Activated CD4-positive, alpha-beta T cell treated with anti-CD3 and anti-CD28 coated beads, Interleukin-2, Interleukin-4, amounts not matched to agents 100 ng/mL and 50 ng/mL, durations not matched to agents 16 hours and 8 hours (primary cell): ENCODE measurements at places on chromosomes 6 and 20.

GRCh38 chr20:13202565-13202964, 18.5 kb upstream of the ISM1 start:
- no peak for DNase-seq

DNA sequence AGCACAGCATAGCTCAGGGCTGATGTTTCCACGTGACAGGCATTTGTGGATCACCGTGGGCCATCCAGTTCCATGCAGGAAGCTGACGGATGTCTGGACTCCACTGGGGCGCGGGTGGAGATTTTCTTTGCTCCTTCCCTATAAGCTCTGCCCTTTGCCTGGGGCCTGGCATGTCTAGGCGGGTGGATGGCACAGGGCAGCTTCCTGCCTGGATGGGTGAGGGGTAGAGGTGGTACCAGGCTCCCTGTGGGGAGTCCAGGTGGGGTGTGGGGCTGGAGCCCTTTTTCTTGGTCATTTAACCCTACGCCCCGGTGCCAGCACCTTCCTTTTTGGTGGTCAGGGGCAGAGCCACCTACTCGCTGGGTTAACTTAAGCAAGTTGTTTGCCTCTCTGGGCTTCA, 10.4 kb downstream of the FAM110A start:
- DNase-seq, result no peak

DNA sequence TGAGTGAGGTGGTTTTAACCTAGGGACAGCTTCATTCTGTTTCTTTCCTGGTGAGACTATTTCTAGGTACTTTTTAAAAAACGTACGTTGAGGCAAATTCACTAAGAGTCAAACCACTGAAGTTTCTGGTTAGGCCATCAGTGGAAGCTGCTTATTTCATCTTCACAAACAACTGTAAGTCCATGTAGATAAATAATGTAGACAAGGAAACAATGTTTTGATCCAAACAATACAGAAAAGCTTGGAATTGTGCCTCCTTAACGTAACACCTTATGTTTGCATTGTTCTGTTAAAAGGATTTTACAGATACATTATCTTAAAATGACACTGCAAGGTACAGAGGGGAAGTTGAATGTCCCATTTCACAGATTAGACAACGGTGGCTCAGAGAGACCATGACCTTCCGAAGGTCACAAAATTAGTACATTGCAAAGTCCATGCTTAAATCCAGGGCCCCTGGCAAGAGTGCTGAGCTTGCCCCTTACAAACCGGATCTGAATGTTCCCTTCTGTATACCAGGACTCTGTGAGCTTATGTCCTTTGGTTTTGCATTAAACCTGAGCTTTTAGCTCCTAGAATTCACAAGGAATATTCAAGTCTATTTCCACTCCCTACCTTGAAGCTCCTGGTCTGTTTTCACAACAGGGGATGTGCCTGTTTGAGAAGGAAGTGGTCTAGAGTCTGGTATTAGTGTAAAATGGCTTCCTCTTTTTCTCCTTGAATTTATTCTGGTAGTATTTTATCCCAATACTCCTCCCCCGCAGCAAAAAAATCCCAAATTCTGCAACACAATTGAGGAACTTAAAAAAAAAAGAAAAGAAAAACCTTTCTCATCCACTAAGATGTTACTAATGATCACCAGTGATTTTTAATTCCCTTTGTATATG, 28.9 kb upstream of the ZNF217 start:
- no peak for DNase-seq

GRCh38 chr20:20229595-20229994, 138.3 kb upstream of the INSM1 start:
- DNase-seq, result no peak

DNA sequence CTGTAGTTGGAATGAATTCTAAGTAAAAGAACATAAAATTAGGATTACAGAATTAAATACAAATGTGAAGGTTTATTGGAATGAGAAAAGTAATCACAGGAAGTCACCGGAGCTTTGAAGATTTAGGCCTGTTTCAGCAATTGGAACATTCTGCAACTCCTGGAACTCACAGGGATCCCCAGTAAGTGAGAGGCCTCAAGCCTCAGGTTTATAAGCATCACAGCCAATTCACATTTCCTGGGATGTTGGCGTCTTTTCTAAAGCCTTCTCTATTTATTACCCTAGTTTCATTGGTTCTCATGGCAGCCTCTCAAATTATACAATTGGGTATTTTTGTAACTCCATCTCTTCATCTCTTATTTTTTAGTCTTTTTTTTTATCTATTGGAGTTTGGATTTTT, 90.4 kb upstream of the HIVEP1 start:
- DNase-seq, result no peak

- no peak for DNase-seq
Observed at GRCh38 chr6:17959302-17959701, 28.1 kb downstream of the KIF13A start.

DNA sequence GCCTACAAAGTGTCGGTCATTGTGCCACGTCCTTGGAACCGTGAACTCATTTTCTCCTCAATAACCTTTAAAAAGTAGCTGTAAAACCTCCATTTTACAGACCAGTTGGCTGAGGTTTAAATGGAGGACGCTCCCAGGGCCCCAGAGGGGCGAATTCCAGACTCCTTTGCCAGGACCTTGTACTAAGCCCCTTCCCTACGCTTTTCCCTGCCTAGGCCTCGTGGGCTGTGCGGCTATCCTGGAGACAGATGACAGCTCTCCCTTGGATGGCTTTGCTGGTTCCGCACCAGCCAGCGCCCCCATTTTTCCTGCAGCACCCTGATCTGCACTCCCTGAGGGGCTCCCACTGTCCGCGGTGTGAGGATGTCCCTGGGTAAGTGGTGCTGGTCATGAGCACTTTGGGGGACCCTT, 12.1 kb upstream of the SNHG17 start:
- no peak for DNase-seq

DNA sequence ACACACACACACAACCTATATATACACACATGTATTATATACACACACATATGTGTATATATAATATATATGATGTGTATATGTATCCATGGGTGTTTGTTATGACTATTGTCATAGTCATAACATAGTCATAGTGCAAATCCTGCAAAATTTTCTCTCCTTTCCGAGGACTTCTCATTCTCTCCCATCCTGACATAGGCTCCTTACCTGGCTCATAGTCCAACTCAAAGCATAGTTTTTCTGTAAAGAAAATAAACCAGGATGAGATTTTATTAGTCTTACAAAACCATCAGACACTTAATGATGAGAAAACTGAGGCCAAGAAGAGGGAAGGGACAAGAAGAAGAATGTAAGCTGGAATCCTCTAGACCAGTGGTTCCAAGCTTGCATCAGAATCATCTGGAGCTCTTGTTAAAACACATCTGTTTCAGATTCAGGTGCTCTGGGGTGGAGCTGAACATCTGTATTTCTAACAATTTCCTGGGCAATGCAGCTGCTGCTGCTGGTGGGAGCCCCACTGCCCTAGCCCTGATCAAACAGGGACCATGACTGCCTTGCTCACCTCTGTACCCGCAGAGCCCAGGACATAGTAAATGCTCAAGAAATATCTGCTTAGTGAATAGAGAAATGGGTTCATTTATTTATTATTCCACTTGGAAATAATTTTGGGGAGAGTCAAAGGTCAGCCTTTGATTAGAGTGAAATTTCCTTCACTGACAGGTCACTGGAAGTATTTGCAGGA, 5.3 kb downstream of the TRIM10 start:
- no peak for DNase-seq

GRCh38 chr20:9551808-9552550, 37.6 kb downstream of the LAMP5 start:
- no peak for DNase-seq

- no peak for DNase-seq
Observed at GRCh38 chr6:12097791-12098190, 85.7 kb downstream of the HIVEP1 start.

DNA sequence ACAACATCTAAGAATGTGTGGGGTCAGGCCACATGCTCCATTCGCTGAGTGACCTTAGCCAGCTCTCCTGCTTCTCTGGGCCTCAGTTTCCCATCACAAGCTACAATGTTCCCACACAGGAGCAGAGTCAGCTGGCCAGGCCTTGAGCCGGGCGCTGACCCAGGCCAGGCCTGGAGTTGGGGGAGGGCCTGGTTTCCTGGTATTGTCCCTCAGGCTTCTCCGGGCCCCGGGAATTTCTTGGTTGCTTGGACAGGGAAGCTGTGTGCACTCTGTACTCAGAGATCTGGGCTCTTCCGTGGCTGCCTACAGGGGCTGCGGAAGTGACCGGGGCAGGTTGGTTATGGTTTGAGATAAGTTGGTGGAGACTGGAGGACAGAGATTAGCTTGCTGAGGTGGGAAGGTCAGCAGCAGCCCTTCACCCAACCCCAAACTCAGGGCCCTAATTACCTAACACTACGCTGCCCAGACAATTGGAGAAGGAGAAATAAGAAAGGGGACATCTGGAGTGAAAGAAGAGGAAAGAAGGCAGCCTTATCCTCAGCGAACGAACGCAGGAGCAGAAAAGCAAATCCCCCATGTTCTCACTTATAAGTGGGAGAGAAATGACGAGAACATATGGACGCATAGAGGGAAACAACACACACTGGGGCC, 6.2 kb downstream of the TGM2 start:
- no peak for DNase-seq

- no peak for DNase-seq
Observed at GRCh38 chr20:38091441-38092216, 58.1 kb downstream of the RPRD1B start.

DNA sequence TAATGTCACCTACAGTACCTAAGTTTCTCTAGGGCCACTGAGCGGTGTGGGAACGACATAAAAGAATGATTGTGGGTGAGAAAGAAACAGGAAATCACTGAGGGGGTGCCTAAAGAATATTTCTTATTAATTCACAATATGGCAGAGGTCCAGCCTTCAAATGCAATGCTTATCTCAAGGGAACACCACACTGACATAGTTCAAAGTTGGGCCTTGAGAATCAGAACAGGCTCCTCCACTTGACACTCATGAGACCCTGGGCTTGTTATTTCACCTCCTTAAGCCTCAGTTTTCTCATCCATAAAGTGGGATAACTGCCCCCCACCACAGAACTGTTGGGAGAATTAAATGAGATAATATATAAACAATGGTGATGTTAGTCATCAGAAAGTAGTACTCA, 40.4 kb upstream of the ARHGAP18 start:
- DNase-seq, result no peak

DNA sequence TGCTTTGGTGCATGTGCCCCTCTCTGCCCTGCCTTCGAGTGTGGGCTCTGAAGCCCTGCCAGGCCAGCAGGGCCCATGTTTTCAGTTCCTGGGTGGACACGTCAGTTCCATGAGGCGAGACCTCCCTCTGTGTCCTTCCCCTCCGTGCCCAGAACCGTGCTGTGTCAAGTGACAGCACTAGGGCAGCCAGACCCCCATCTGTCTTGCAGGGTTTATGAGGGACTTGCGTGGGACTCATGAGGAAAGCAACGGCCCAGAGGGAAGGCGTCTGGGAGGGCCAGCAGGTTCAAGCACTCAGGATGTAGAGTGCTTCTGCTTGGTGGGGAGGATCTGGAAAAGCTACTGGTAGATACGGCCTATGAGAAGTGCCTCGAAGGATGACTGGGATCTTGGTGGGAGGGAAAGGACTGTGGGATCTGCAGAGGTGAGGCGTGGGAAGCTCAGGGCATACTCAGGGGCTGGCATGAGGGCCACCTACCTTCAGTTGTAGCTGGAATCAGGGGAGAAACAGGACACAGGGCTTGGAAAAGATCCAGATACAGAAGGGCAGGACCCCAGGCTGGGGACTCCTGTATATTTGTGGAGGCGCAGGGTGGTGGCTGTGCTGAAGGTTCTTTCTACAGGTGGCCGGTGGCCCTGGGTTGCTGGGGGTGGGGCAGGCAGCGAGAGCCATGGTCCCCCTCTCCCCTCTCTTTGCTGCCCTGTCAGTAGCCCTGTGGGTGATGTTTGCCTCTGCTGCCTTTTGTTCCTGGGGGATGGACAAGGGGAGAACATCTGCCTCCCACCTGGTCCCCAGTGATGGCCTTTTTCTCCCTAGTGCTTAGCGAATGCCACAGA, 5.5 kb downstream of the NPEPL1 start:
- DNase-seq, result no peak

GRCh38 chr6:135325624-135326424, 144.7 kb downstream of the MYB start:
- DNase-seq, result no peak

DNA sequence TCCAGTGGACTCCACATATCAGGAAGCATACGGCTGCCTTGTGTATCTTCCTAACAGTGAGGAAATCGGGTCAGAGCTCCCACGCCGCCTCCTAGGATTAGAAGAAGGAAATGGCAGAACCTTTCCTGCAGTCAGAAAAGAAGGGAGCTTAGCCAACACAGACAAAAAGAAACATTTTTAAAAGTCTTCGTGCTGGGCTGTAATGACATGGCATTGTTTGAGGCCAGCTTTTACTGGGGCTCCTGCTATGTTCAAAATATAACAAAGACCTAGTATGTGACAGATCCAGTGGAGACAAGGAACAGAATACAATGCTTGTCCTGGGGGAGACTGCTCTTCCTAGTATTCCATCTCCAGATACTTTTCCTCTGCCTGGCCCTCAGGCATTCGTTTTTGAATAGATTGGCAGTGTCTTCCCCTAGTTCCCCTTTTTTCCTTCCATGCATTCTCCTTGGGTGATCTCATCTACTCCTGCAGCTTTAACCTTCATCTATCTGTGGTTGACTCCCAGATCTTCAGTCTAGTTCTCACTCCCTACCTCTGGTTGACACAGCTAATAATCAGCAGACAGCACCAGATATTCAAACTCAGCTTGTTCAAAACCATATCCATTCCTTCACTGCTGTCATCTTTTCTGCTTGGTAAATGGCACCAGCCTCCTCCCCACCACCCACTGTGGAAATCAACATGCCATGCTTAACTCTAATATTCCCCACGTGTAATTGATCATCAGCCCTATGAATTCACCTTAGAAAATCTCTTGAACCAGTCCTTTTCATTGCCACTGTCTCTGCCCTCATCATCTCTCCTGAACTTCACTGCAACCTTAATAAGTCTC, 94.5 kb upstream of the VSTM2L start:
- DNase-seq, result no peak

DNA sequence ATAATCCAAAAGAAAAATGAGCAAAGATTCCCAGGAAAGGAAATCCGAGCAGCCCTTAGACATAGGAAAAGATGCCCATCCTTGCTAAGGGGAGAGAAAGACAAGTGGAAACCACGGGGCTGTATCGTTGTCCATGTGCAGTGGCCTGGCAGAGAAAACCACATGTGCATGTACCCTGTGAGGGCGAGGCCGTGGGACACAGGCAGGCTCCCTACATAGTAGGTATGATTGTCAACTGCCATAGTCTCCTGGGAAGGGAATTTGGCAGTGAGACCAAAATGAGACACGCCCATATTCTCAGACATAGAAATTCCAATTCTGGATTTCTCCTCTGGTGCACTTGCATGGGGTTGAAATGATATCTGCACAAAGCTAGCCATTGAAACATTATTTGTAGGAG, 169.7 kb upstream of the SALL4 start:
- DNase-seq, result no peak
